ENCODE measurements at places on chromosomes 13 and 19.
A peak's percentile ranks its signal among the peaks of the same experiment; 100 is the strongest.

GRCh38 chr19:418761-419671 is 10.1 kb upstream of the C2CD4C start:
- no peak for DNase-seq

DNA sequence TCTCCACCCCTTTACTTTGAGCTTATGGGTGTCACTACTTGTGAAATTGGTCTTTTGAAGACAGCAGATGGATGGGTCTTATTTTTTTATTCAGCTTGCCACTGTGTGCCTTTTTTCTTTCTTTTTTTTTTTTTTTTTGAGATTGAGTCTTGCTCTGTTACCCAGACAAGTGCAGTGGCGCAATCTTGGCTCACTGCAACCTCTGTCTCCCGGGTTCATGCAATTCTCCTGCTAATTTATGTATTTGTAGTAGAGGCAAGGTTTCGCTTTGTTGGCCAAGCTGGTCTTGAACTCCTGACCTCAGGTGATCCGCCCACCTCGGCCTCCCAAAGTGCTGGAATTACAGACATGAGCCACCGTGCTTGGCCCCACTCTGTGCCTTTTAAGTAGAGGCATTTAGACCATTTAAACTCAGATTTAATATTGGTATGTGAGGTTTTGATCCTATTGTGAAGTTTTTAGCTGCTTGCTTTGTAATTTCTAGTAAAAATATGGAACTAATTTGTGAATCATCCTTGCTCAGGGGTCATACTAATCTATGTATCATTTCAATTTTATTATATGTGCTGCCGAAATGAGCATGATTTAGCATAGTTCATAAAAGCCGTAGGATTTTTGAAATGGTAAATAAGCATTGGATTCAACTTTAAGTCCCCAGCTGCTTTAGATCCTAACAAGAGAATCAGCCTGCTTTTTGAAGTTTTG is 584.5 kb downstream of the SLITRK1 start:
- no peak for DNase-seq

GRCh38 chr19:19217099-19217498 is 5.3 kb downstream of the NCAN start:
- DNase-seq, result no peak

DNA sequence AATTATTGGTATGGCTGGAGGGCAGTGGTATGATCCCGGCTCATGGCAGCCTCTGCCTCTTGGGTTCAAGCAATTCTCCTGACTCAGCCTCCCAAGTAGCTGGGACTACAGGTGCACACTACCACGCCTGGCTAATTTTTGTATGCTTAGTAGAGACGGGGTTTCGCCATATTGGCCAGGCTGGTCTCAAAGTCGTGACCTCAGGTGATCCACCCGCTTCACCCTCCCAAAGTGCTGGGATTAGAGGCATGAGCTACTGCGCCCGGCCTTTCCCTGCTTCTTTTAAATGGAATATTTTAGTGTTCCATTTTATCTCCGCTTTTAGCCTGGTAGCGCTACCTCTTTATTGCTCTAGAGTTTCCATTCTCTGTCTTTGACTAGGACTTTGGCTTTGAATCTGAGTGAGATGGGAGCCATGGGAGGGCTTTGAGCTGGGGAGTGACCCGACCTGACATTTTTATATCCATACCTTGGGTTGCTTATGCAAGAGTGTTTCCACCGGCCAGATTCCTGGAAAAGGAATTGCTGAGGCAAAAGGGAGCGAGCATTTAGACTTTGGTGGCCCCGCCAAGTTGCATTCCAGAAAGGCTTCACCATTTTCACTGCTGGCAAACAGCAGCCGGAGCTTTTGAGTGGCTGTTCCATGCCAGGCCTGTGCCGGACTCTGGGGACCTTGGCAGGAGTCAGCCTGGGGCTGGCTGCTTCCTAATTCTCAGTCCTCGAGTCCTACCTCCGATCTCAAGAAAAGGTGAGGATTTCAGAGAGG is 22.9 kb downstream of the BICRA start:
- no peak for DNase-seq

DNA sequence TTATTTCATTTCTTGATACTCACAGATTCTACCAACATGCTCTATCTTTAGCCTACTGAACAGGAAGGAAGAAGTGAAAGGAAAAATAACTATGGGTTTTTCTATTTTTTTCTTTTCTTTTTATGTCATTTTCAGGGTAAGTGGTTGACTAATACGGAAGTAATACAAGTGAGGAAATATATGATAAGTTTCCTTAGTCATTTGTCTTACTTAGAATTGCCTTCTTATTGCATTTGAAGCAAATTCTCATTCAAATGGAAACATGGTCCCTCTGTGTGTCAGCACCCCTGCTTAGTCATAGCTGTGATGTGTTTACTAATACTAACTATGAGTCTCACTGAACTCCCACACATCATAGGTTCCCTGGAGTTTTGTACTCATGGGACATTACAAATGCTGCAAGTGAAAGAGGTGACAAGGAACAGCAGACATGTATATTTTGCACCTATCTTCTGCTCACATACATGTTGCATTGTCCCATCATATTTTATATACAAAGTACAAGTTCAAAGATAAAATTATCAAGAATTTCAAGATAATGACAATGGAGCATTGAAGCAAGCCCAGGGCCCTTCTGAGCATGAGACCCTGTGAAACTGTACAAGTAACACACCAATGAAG is 60.1 kb downstream of the DCT start:
- DNase-seq, result peak; percentile 73

DNA sequence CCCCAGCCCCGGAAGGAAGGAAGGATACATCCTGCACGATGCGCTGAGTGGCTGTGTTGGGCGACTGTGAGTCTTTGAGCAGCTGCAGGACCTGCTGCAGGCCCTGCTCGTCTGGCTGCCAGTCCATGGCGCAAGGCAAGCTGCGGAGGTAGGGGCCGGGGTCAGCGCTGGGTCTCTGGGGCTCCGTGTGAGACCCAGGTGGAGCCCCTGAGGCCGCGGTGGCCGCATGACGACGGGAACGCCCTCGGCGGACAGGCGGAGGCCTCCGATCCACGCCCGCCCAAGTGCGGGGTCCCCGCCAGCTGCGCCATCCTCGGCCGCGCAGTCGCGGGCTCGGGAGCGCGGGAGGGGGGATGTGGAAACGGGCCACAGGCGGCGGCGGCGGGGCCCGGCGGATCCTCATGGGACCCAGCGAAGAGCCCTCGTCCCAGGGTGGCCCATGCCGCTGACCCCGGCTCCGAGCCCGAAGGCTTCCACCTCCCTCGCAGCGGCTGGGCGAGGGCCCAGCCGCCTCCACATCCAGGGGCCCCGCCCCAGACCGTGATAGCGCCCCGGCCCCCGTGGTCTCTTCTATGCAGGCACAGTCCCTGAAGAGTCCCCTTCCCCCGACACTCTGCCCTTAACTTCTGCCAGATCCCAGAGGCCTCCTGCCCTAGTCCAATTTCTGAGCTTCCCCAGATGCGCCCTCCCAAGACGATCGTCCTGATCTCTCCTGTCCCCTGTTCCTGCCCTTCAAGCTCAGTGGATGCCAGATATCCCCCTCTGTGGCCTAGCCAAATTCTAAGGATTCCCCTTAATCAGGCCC is 2.7 kb downstream of the TNPO2 start:
- DNase-seq, result no peak

GRCh38 chr13:22486490-22486889 is 694.3 kb upstream of the SGCG start:
- no peak for DNase-seq

- DNase-seq, result peak; percentile 34
Measured at GRCh38 chr13:26011996-26012821, 39.6 kb downstream of the SHISA2 start.

DNA sequence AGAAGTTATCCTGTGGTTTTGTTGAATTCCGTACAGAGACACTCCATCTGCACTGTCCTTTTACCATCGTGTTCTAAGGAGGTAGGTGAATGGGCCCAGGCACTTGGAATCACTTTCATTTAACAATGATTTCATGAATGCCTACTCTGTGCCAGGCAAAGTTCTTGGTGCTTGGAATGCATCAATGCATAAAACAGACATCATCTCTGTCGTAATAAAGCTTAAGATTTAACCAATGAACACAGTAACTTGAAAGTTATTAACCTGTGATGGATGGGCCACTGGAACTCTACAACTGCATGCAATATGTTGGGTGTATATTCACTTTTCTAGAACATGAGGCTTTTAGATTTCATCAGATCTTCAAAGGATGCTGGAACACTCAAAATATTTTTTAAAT is 14.1 kb upstream of the STARD13 start:
- DNase-seq, result no peak

GRCh38 chr19:9847087-9847671 is 12.1 kb downstream of the PIN1 start:
- peak; percentile 67 for DNase-seq

DNA sequence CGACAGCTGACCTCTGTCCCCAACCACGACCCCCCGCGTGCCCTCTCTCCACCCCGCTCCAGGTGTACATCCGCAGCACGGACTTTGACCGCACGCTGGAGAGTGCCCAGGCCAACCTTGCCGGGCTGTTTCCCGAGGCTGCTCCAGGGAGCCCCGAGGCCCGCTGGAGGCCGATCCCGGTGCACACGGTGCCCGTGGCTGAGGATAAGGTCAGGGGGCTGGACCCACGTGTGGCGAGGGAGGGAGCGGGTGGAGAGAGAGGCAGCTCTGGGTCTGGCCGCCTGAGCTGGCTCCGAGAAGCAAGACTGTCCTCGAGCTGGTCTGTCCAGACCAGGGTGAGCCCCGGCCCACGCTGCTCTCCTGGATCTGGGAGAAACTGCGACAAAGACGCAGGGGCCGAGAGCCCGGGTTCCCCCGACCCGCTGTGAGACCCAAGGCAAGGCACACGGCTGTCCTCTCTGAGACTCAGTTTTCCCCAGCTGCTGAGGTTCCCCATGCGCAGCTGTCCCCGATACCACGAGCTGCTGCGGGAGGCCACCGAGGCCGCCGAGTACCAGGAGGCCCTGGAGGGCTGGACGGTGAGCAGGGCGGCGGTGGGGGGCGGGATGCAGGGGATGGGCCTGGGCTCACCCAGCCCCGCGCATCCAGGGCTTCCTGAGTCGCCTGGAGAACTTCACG is 1.5 kb downstream of the ACP4 start:
- DNase-seq, result no peak

DNA sequence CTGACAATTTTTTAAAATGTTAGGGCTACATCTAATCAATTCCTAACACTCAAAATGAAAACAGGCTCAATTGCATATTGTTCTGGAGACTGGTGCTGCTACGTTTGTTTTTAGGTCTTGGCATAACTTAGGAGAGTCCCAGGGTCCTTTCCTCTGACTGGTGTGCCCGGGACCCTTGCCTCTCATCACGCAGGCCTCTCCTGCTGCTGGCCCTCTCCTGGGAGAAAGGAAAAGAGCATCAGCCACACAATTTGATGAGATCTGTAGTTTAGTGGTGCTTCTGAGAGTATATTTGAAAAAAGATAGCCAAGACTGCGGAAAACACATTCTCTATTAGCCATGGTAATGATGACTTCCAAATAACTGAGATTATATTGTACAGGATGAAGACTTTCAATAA is 380.0 kb downstream of the KLF12 start:
- no peak for DNase-seq

GRCh38 chr13:32113532-32113931 is 82.0 kb downstream of the FRY start:
- no peak for DNase-seq

GRCh38 chr19:30333291-30334065 is 38.7 kb upstream of the ZNF536 start:
- DNase-seq, result no peak

GRCh38 chr13:34833562-34834182 is 108.4 kb upstream of the NBEA start:
- no peak for DNase-seq

- no peak for DNase-seq
Measured at GRCh38 chr19:7739801-7740681, 7.3 kb downstream of the CD209 start.

DNA sequence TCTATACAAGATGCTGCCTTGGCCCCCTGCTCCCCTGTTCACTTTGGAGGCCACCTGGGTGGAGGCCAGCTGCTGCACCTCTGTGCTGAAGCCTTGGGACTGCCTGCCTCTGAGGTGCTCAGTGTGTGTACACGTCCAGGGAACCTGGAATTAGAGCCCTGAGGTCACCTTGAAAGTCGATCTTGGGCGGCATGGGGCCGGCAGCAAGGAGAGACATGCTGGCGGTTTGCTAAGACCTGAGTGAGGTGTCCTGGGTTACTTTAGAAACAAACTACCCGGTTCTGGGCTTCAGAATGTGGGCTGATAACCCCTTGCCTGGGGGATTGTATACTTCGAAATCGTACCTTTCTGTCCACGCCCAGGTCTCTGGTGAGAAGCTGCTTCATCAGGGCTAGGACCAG is 25.5 kb downstream of the TSSK6 start:
- no peak for DNase-seq
